ENCODE measurements at places on chromosomes 7 and 10.
A peak's percentile ranks its signal among the peaks of the same experiment; 100 is the strongest.

DNA sequence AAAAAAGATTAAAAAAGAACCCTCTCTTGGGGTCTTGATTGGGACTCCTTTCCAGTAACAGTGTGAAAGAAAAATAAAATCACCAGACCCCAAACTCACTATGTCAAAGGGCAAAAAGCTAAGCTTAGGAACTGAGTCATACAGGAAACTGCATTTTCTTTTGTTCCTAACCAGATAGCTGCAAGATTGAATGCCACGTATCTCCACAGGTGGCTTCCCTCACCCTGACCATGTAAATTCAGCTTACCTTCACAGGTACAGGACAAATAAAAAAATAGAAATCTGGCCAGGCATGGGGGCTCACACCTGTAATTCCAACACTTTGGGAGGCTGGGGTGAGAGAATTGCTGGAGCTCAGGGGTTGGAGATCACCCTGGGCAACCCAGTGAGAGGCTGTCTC is 32.5 kb upstream of the EIF4H start:
- DNase-seq, result no peak

DNA sequence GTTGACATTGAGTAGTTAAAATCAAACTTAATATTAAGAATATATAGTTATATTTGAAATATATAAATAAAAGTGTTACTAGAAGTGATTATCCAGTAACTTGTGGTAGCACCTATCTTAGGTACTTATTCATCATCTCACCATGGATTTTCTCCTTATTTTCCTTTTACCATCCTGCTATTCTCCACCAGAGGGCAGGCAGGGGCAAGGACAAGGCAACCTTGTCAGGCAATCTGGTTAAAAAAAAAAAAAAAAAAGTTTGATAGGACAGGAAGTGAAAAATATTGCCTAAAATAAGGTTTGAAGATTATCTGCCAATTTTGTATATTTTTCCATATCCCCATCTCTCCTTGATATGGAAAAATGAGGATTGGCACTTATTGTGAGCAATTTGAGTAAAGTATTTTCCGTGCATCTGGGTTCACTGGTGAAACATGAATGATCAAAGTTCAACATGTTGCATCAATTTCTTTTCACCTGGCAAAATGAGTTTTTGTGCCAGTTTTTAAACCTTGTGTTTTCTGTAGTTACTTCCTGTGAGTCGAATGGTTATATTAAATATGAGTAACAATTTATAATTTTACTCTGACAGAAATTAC is 256.7 kb downstream of the AGMO start:
- peak; percentile 18 for DNase-seq

DNA sequence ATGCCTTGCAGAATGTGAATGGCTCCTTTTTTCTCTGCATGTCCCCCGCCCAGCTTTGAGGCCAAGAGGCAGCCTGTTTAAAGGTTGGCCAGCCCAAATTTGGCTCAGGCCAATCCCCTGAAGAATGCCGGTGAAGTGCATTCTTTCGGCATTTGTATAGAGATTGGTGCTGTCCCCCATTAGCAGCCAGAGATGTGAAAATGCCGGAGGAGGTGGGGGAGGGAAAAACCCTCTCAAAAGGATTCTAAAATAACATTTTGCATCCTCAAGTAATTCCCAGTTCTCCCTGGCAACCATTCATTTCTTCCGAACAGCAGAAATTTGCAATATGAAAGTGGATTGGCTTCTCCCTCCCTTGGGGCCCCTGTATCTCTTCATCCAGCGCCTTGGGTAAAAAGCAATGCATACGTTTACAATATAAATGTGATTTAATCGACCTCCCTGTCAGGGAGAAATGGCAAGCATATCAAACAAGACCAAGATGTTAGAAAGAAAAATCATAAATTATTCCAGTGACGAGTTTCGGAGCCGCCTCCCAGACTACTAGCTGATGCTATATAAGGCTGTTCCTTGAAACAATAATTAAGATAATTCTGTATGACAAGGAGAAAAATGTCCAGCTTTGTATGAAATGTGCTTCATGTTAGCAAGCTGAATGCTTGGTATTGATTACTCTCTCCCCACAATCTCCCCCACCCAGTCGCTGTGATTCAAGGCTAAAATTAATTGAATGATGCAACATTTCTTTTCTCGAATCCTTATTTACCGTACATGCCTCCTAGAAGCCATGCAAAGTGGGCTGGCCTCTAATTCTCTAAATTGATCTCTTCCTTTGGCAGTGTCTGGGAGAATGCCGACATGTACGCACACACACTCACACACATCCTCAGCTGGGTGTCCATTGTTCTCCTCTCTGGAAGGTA is 323.7 kb downstream of the RPS24 start:
- DNase-seq, result no peak

GRCh38 chr7:116906391-116906790 is 44.0 kb downstream of the CAPZA2 start:
- no peak for DNase-seq

DNA sequence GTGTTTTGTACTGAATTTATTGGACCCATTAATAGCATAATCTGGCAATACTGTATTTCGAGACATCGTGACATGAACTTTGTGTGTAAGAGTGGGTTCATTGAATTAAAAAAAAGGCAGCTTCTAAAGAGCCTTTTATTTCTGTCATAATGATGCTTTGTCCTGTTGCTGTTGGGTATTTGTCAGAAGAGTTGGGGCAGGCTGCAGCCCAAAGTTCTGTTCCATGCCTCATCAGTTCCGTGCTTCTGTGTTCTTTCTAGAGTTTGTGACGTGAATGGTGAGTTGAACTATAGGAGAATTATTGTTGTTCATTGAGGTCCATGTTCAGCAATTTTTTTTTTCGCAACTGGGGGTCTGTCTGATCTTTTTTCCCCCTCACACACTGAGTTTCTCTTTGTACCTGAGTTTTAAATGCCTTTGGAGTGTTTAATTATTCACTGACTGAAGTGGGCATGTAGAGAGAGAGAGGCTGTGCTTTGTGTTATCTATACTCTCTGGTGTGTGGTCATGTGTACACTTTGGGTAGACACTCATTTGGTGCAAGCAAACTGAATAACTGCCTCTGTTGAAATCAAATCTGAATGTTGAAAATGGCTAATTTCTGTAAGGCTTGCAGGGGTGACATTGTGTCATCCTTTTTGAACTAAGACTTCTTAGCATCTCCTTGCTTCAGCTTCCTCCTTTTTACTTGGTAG is 69.8 kb downstream of the ADD3 start:
- no peak for DNase-seq

- DNase-seq, result no peak
These were observed 491.9 kb downstream of the PARD3 start for GRCh38 chr10:34323192-34323591.

- no peak for DNase-seq
These were observed 10.6 kb downstream of the CABCOCO1 start for GRCh38 chr10:61673360-61673759.

GRCh38 chr10:18044976-18045720 is 93.4 kb downstream of the SLC39A12 start:
- no peak for DNase-seq
